Stimulated activated CD8-positive, alpha-beta memory T cell treated with anti-CD3 and anti-CD28 coated beads, Interleukin-4, amount 100 ng/mL, for 1 hour (primary cell): ENCODE measurements at places on chromosomes 1 and 21.

DNA sequence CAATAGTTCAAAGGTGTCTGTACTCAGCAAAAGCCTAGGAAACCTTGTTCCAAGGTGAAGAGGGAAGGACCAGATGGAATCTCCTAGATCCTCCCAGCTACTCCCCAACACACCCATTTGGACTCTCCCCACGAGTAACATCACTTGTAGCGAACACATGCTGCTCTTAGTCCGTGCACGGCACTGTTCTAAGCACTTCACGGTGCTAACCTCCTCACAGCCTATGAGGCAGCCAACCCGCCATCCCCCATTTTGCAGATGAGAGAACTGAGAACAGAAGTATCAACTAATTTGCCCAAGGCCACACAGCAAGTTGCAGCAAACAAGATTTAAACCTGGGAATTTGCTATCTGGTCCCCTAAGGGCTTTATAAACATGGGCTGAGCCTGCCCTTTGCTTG is 24.3 kb downstream of the MRPL37 start:
- no peak for DNase-seq

DNA sequence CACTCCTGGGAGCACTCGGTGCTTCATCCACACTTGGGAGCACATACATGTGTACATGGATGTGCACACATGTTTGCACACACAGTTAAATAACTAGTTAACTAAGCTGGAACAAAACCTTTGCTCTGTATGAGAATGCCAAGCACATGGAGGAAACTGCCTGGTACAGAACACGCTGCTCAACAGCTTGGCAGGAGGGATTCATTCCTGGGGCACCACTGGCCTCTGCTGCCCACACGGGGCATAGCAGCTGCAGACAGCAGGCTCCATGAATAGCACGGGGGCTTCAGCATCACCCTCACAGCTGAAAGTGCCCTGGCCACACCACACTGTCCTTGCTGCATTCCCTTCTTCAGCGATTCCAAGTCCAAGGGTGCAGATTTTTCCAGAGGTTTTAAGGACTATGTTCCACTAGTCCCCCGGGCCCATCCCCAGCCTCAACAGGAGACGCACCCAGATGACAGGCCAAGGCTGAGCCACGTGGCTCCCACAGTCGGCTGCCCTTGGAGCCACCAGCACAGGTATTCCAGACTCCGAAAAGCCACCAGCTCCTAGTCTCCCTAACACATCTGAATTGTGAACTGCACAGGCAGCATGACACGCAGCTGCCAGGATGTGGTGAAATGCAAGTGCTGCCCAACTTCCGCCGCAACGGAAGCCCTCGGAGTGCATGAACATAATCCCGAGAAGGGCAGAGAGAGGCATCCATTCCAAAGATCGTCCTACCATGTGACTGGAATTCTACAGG is 16.9 kb downstream of the NPHP4 start:
- DNase-seq, result no peak

GRCh38 chr21:42395302-42395701 is 550 bp downstream of the TMPRSS3 start:
- DNase-seq, result no peak

GRCh38 chr21:20330652-20331051 is 667.6 kb upstream of the NCAM2 start:
- no peak for DNase-seq

GRCh38 chr1:43440358-43440757 is 13.4 kb downstream of the HYI start:
- no peak for DNase-seq

DNA sequence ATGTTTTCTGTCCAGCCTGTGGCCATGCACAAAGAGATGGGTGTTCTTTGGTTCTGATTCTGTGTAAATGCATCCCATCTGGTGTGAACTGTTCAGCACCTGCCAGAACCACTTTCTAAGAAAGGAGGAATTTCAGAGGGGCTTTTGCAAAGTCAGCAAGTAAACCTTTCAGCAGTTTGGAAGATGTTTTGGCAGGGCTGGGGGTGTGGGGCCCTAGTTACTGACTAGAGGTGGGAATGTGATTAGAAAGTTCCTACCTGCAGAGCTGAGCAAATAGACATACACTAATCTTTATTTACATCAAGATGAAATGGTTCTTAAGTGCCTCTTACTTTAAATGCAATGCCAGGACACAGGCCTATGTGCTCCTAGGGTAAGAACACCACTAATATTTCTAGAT is 378.1 kb upstream of the USP24 start:
- no peak for DNase-seq

DNA sequence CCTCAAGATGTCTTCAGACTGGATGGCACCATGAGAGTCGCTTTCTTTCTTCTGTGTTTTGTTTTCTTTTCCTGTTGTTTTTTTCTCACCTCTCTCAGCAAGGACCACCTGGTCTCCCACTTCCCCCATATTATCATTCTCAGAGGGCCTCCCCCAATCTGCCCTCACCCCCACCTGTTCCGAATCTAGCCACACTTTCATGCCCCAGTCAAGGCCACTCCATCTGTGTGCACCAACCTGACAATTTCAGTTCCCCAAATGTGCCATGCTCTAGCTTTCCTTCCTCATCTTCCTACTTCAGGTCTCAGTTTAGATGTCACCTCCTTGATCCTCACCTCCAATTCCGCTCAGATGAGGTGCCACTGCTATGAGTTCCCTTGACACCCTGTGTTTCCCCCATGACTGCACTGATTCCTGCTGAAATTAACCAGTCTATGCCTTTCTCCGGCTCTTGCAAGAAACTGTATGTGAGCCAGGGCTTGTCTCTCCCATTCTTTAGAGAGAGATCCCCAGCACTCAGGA is 146.2 kb downstream of the PLPP3 start:
- DNase-seq, result no peak

GRCh38 chr1:172529304-172529703 is 3.6 kb upstream of the SUCO start:
- DNase-seq, result no peak

DNA sequence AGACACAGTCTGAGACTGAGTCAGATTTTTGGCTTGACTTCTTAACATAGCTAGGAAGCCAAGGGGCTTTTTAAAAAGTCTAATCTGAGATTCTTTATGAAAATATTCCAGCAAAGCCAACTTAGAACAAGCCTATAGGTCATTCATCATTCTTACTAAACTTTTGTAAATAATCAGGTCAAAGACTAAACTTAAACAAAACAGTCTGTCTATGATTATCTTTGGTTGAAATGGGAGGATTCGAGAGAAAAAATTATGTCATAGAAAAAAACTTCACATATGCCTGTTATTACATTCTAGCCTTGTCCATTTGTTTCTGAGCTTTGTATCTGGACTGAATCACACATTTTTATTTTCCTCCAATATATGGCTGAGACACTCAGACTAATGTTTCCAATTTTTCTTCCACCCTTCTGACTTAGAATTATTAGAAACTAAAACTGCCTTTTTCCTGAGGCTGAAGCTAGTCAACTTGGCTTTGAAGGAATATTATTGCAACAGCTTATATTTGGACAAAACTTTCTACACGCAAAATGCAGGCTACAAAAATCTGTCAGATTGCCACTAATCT is 83.3 kb downstream of the ETS2 start:
- DNase-seq, result no peak

DNA sequence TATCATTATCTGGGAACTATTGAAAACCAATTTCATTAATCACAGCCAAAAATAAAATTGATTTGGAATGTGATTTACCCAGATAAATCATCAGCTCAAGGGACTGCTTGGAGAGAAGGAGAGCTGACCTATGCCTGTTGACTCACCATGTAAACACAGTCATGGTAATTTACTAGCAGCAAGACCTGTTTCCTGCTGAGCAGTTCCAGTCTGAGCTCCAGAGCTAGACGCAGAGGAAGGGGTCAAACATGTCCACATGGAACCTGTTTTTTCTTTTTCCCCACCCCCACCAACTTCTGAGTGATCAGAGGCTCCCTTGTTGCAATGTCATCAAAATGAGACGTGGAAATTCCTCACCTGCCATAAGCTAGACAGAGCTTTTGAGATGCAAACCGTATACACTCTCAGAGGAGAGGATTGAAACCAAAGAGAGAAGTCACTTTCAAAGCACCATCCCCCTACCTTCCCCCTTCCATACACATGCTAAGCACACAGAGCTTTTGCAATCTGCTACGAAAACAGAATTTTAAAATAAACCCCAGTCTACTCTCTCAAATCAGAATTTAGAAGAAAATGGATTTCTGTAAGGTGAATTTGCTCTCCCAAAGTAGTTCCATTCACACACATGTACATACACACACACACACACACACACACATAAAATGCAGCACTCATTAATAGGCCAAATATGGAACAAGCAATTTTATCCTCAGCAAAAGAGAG is 55.9 kb upstream of the PTGFRN start:
- no peak for DNase-seq

DNA sequence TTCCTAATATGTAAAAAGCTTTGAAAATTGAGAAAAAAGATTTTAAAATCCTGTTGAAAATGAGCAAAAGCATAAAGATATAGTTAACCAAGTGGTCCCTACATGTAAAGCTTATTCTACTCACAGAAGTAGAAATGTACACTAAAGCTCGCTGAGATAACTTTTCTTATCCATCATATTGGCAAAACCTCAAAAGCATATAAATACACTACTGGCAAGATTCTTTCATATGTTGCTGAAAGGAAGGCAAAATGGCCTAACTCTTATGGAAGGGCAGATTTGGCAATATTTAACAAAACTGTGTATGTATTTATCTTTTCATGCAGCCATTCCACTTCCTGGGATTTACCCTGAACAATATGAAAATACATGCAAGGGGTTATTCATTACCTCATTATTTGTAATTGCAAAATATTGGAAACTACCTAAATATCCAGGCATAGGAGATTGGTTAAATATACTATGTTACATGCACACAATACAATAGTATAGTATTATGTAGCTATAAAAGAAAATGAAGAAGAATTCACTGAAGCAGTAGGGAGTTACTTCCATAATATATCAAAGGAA is 43.2 kb upstream of the LYPLAL1 start:
- no peak for DNase-seq

DNA sequence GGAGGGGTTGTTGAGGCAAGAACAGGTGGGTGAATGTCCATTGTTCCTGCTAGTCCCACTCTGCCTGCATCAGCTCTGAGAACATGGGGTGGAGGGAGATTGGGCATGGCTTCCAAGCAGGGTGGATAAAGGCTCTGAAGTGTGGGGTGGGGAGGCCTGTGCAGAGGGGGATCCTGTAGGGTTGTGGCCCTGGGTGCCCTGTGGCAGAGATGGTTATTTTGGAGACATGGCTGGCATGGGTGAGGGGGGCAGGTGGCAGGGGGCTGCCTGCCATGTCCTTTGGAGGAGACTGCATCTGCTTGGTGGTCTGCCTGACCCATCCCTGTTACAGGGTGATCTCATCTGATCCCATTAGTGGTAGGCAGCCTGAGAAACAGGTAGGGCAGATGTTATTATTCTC is 11.2 kb downstream of the MYOG start:
- DNase-seq, result no peak

DNA sequence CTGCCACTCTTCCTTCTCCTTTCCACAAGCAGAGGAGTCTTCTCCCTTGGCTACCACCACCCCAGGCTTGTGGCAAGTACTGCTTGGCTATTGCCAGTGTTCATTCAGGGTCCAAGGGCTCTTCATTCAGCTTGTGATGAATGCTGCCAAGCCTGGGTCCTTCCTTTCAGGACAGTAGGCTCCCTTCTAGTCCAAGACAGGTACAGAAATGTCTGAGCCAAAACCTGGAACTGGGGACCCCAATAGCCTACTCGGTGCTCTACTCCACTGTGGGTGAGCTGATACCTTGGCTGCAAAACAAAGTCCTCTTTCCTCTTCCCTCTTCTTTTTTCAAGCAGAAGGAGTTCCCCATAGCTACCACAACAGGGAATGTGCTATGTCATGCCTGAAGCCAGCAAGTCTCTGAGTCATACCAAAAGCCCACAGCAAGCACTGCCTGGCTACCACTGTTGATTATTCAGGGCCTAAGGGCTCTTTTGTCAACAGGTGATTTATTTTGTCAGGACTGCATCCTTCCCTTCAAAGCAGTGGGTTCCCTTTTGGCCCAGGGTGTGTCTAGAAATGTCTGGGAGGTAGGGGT is 268.9 kb downstream of the HHAT start:
- no peak for DNase-seq

GRCh38 chr21:43333298-43334062 is 93.5 kb downstream of the SIK1 start:
- no peak for DNase-seq

DNA sequence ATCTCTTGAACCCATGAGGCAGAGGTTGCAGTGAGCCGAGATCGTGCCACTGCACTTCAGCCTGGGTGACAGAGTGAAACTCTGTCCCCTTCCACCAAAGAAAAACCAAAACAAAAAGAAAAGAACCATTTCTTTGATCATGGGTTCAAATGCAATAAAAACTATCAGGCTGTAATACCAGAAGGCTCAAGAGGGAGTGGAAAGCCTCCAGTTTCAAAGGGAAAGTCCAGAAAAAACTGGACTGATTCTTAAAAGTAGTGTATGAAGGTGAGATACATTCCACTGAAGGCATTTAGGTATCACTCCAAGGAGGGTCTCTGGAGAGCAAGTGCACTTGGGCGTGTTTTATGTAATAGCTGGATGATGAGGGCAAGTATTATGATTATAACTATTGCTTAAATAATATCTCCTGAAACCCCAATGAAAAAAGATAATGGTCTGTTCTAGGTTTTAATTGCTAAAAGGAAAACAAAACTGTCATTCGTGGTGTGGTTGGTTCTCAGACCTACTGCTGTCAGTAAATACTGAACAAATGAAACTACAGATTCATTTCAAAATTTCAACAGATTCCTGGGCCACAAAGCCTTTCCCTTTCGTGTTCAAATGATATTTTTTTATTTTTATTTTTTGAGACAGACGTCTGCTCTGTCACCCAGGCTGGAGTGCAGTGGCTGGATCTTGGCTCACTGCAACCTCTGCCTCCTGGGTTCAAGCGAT is 6.0 kb upstream of the CAMTA1 start:
- DNase-seq, result no peak

DNA sequence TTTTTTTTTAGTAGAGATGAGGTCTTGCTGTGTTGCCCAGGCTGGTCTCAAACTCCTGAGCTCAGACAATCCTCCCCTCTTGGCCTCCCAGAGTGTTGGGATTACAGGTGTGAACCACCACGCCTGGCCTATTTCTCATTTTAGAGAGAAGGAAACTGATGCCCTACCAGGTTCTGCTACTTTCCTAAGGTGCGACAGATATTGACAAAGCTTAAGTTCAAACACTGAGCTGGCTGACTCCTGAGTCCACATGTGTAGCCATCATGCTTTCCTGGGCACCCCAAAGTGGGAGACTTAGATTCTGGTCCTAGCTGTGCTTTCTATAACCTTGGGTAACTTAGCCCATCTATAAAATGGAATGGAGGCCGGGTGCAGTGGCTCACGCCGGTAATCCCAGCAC is 5.1 kb upstream of the TMEM222 start:
- no peak for DNase-seq

GRCh38 chr21:43812957-43813655 is 23.7 kb downstream of the RRP1 start:
- no peak for DNase-seq
